Myocyte (in vitro differentiated cells): ENCODE measurements at places on chromosomes 13 and 19. TPM values are rescaled to one million over a fixed set of nuclear protein-coding genes. Genes with fewer than 3 reads are reported as not detected.

DNA sequence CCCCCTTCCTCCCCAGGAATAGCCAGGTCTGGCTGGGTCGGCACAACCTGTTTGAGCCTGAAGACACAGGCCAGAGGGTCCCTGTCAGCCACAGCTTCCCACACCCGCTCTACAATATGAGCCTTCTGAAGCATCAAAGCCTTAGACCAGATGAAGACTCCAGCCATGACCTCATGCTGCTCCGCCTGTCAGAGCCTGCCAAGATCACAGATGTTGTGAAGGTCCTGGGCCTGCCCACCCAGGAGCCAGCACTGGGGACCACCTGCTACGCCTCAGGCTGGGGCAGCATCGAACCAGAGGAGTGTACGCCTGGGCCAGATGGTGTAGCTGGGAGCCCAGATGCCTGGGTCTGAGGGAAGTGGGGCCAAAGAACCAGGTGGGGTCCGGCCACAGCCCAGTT, 3.2 kb downstream of the KLK2 start:
- no peak for DNase-seq

- no peak for DNase-seq
These were observed 9.9 kb downstream of the PLEKHF1 start for GRCh38 chr19:29675120-29675649.

GRCh38 chr13:75103976-75104375, 378.0 kb downstream of the TBC1D4 start:
- DNase-seq, result no peak

GRCh38 chr13:112759053-112759452, 69.2 kb downstream of the ATP11A start:
- DNase-seq, result no peak

- DNase-seq, result no peak
These were observed 844 bp downstream of the ZNF543 start for GRCh38 chr19:57321116-57321515.

DNA sequence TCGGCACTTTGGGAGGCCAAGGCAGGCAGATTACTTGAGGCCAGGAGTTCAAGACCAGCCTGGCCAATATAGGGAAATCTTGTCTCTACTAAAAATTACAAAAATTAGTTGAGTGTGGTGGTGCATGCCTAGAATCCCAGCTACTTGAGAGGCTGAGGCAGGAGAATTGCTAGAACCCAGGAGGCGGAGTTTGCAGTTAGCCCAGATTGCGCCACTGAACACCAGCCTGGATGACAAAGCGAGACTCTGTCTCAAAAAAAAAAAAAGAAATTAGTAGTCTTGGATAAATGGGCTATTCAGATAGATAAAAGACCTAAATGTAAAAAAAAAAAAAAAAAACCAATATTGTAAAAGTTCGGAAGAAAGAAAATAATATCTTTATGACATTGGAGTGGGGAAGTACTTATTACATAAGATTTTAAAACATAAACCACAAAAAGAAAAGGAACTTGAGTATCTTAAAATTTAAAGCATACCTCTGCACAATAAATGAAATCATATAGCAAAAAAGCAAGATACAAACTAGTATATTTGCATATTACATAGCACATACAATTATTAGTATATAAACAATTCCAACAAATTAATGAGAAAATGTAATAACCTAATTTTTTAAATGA, 26.7 kb upstream of the RNASEH2B start:
- no peak for DNase-seq

DNA sequence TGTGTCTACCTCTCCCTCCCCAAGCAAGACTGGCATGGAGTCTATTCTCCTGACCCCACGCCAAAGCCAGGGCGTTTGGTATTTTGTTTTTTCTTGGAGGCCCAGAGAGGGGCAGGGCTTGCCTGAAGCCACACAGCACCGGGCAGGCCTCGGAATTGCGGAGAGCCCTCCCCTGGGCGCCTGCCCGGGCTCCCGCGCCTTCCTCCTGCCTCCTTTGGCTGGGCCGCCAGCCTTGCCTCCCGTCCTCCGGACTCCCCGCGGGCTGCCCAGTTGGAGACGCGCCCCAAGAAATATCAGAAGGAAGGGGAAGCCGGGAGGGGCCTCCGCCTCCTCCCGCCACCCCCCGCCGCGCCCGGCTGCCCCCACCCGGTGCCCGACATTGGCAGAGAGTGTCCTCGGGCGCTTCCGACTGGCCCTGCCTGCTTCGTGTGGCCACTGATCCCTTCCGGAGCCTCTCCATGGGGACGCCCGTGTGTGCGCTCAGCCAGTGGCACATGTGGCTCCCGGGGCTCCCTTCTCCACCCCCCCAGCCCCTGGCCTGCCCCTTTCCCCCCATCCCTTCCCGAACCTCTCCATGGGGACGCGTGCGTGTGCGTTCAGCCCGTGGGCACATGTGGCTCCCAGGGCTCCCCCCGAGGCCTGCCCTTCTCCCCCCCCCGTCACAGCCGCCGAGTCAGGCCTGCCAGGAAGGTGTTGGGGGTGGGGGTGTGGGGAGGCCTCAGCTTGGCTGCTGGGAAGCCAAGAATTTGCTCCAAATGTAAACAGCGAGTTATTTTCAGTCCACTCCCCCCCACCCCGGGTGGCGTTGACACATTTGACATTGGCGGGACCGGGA, 37.3 kb downstream of the NFIC start:
- peak; percentile 95 for DNase-seq

DNA sequence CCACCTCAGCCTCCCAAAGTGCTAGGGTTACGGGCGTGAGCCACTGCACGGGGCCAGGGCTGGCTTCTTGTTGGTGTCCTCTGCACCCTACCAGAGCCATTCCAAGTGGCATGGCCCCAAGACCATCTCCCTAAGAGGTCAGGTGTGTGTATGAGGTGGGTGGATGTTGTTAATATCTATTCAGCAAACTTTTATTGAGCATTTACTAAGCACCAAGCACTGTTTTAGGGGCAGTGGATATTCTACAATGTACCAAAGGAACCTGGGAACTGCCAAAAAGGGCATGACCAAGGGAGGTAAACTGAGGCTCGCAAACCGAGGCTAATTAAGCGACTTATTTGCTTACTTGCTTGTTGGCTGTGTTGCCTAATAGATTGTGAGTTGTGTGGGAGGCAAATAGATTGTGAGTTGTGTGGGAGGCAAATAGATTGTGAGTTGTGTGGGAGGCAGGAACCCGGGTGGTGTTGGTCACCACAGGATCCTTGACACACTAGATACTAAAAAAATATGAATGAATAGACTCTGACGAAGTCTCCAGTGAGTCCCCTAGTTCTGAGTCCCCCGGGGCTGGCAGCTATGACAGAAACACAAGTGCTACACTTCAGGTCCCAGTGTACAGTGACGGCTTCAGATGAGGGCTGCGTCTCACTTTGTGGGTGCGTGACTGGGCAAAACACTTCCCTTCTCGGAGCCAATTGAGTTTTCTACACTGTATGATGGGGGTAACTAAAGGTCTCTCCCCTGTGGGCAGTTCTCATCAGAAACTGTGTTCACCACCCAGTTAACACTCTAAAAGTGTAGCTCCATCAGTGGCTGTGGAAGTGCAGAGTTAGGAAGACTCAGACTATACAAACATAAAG, 5.0 kb upstream of the BICRA start:
- DNase-seq, result no peak

DNA sequence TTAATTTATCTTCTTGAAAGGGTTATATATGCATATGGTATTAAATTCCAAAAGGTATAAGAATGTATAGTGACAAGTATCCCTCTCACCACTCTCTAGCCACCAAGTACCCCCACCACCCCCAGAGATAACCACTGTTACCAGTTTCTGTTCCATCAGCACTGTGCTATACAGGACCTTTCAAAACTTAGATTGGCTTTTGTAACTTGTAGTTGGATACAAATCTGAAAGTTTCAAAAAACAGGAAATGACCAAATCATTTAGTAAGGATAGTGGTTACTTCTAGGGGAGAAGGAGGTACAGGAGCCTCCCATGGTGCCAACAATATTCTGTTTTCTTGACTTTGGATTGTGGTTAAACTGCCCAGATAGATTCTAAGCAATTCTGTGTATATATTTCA, 56.7 kb downstream of the AKAP11 start:
- DNase-seq, result no peak

GRCh38 chr19:15037586-15037985, 11.7 kb upstream of the CASP14 start:
- peak; percentile 4 for DNase-seq

GRCh38 chr19:38931521-38931793, 713 bp downstream of the MRPS12 start:
- DNase-seq, result no peak

GRCh38 chr13:72745260-72745659, 17.5 kb downstream of the BORA start:
- no peak for DNase-seq

DNA sequence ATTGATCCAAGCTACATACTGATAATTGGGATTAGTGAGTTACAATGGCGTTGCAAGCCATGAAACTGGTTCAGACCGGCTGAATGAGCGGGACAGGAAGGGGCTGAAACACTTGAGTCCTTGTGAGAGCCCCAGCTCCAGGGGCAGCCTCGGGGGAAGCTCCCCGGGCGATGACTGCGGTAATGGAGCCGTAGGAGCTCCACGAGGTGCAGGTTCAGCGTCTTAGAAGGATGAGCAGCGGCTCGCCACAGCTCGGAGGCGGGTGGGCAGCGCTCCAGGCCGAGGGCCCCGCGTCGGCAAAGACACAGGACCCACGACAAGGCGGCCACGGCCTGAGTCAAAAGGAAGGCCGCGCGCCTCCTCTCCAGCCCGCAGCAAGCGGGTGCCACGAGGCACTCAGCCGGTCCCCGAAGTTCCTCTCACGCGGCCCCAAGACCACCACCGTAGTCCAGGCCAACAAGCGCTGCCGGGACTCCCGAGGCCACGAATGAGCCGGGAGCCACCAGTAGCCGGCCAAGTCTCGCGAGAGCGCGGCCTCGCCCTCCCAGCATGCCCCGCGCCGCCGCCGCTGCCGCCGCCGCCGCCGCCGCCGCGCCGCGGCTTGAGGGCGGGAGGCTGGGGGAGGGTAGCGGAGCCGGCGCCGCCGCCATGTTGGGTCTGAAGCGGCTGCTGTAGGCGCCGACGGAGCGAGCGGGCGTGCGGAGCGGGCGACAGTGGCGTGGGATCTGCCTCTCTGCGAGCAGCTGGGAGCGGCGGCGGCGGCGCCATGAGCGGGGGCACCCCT, at the start of gene LSM14A:
Gene LSM14A, plus strand, starts transcription at position 628 of the 784 bp plus-strand sequence. Its CDS starts 139 bp downstream, at position 767.
- peak; percentile 90 for DNase-seq

GRCh38 chr13:59303433-59303832, 860.3 kb downstream of the DIAPH3 start:
- DNase-seq, result no peak

- DNase-seq, result no peak
These were observed 5.0 kb downstream of the CLEC11A start for GRCh38 chr19:50728084-50728737.

- no peak for DNase-seq
These were observed 3.2 kb downstream of the EPN1 start for GRCh38 chr19:55678121-55678671.

DNA sequence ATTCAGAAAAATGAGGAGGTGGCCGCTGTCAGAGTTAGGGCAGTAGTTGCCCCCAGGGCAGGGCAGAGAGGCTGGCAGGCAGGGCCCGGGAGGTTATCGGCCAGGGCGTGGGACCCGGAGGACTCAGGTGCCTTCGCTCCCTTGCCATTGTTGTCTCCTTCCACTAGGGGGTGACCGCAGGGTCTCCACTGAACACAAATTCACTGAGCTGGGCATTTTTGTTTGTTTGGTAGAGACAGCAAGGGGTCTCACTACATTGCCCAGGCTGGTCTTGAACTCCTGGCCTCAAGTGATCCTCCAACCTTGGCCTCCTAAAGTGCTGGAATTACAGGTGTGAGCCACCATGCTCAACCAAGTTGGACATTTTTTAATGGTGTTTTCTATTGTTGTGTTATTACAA, 25.1 kb downstream of the CARS2 start:
- DNase-seq, result no peak

DNA sequence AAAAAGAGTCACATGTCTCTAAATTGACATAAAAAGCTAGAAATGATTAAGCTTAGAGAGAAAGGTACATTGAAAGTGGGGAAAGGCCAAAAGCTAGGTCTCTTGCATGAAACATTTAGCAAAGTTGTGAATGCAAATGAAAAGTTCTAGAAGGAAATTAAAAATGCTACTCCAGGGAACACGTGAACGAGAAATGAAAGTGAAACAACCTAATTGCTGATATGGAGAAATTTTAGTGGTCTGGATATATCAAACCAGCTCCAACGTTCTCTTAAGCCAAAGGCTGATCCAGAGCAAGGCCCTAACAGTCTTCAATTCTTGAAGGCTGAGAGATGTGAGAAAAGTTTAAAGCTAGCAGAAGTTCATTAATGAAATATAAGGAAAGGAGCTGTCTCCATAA, 419.8 kb downstream of the SLITRK6 start:
- no peak for DNase-seq

DNA sequence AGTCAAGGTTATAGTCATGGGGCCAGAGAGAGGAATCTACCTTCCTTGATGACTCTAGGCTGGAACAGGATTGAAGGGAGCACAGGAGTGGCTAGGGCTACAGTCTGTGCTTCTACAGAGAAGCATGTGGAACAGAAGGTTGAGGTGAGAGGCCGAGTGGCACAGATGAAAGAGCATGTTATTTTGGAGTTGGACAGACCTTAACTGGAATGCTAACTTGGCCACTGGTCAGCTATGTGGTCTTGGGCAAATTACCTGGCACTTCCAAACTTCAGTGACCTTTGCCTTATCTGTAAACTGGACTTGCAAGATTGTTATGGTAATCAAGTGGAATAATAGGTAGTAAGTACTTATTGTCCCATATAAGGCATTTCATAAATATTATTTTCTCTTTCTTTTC, 252.7 kb downstream of the KCNRG start:
- DNase-seq, result no peak

GRCh38 chr19:48670699-48671445, 1.9 kb downstream of the NTN5 start:
- DNase-seq, result no peak

GRCh38 chr13:72637561-72637960, 89.9 kb downstream of the MZT1 start:
- DNase-seq, result no peak

GRCh38 chr13:78586706-78587105, 16.6 kb downstream of the POU4F1 start:
- no peak for DNase-seq

GRCh38 chr19:36423925-36424324, 5.5 kb upstream of the ZFP82 start:
- DNase-seq, result no peak

- peak; percentile 31 for DNase-seq
These were observed at the start of gene ETFB for GRCh38 chr19:51365965-51366388. Gene ETFB, minus strand, starts transcription at chr19:51366388. Its CDS starts 62 bp downstream, at chr19:51366326.

DNA sequence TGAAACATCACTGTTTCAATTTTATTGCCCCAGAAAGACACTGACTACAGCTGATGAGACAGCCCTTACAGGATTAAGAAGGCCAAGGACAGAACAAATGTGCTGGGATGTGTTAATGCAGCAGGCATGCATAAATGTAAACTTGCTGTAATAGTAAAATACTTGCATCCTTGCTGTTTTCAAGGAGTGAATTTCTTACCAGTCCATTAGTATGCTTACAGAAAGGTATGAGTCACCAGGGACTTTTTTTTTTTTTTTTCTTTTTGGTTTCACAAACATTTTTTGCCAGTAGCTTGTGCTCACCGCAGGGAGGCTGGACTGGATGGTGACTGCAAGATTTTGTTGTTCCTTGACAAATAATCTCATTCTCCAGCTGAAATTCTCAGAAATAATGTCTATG, 55.1 kb downstream of the GPR180 start:
- peak; percentile 42 for DNase-seq

GRCh38 chr19:593055-593454, 3.4 kb downstream of the HCN2 start:
- DNase-seq, result no peak

The SOHLH2 gene
- total RNA-seq, result 23.7 and 125 TPM in 2 replicates

The ADGRE3 gene
- not detected in 2 replicates for total RNA-seq

The KLF12 gene
- total RNA-seq, result 36.9 and 38.7 TPM in 2 replicates

The RDH8 gene
- not detected in 2 replicates for total RNA-seq

The TTC9B gene
- not detected in 2 replicates for total RNA-seq

The C19orf85 gene
- not detected in 2 replicates for total RNA-seq

The ZIC2 gene
- total RNA-seq, result not detected in 2 replicates

The NCR1 gene
- total RNA-seq, result not detected in 2 replicates

The ZNF878 gene
- total RNA-seq, result 0.31 TPM in 1 of 2 replicates, not detected in the other

The STOML3 gene
- total RNA-seq, result not detected in 2 replicates
